ENCODE measurements at places on chromosomes 7 and 10.
A peak's percentile ranks its signal among the peaks of the same experiment; 100 is the strongest.

- DNase-seq: no peak
These were observed 153.1 kb downstream of the TRIL start for GRCh38 chr7:28804990-28805389.

DNA sequence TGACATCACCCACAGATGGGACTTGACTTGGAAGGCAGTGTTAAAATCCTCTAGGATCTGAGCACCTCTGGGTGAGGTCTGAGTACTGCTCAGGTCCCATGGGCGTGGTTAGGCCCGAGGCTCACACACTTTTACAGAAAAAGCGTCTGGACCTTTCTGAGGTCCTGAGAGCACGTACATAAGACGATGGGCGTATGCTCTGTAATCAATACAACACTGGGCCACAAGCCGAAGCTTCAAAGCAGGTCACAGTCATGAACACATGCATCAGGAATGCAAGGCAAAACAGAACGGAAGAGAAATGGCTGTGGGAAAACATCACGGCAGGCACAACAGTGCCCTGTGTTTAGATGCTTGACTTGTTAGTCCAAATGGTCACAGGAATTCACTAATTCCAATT lies 112.2 kb downstream of the LARP4B start:
- DNase-seq: no peak

DNA sequence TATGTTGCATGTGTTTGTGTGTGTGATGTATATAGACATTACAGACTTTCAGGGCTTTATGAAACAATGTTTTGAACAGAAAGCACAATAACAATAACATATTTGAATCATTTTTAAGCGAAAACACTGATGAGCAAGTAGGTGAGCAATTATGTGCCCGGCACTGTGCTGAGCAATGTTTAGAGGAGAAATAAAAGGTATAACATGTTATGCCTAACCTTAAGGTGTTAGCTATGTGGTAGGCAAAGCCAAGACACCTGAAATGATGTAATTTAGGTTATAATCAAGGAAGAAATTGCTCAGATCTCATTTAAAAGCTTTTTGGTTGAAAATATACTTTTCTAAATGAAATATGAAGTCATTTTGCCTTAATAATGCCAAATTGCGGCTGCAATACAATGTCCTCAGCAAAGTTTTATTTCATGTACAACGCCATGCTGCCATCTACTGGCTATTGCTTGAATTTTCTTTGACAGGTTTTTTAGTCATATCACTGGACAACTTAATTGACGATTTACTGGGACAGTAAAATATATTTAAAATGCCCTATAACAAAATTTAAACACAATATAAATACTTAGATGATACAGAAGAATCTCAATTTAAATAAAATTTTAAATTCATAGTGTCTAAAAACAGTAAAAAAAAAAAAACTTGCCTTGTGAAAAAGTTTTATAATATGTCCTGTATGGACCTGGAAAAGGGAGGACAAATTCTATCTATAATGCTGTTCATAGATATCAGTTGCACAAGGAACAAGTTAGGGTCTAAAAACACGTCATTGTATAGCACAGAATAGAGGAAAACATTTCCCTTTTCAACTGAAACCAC lies 131.1 kb upstream of the CDK1 start:
- DNase-seq: peak; percentile 20

- no peak for DNase-seq
These were observed 125.7 kb upstream of the MYO3A start for GRCh38 chr10:25808372-25808771.

GRCh38 chr10:13062803-13063202 lies 37.2 kb upstream of the OPTN start:
- no peak for DNase-seq

DNA sequence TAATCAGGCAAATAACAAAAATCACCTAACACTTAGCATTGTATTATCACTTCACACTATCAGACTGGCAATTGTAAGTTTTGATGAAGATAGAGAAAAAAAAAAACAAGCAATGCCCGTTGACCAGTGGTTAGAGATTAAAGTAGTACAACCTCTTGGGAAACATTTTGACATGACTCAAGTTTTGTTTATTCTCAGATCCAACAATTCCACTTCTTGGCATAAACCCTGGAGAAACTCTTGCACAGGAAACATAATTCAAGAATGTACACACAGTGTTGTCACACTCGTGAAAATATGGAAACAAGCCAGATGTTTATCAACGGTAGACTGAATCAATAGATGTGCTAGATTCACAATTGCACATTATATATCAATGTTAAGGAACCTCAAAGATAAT lies 37.2 kb downstream of the FRMD4A start:
- no peak for DNase-seq

DNA sequence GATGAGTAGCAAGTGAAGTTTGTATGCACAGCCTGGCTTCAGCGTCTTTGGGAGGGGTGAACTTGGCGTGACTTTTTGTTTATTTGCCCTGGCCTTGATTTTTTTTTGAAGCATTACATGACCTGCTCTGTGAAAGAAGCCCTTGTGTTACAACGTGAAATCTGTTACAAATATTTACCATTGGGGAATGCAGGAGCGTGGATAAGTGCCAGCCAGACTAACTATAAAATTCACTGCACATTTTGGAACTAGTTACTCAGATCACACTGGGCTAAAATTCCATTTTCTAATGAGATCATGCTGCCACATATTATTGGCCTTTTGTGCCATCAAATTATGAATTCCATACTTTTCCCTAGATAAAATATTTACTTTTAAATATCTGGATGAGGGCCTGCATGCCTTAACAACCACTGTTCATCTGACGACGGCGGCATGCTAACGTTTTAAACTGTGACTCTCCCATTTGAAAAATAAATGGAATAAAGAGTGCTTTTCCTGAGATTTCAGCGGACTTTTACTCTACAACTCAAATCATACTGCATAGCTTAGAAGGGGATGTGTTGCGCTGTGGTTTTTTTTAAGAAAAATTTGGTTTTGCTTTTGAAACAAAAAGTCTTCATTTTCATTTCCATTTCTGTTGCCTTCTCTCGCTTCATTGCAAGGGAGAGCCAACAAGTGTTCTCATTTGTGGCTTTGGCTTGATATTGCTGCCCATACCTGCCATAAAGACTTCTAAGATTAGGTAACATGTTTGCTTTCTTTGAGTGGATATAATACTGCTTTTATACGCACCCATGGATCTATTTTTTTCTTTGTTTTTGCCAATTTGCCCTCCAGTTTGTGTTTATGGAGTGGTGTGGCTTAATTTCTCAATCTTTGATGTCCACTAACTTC lies 352.2 kb downstream of the TFEC start:
- DNase-seq: no peak

GRCh38 chr7:100679927-100680575 lies 6.5 kb downstream of the GNB2 start:
- DNase-seq: no peak

GRCh38 chr7:131604841-131605279 lies 48.4 kb upstream of the PODXL start:
- no peak for DNase-seq

DNA sequence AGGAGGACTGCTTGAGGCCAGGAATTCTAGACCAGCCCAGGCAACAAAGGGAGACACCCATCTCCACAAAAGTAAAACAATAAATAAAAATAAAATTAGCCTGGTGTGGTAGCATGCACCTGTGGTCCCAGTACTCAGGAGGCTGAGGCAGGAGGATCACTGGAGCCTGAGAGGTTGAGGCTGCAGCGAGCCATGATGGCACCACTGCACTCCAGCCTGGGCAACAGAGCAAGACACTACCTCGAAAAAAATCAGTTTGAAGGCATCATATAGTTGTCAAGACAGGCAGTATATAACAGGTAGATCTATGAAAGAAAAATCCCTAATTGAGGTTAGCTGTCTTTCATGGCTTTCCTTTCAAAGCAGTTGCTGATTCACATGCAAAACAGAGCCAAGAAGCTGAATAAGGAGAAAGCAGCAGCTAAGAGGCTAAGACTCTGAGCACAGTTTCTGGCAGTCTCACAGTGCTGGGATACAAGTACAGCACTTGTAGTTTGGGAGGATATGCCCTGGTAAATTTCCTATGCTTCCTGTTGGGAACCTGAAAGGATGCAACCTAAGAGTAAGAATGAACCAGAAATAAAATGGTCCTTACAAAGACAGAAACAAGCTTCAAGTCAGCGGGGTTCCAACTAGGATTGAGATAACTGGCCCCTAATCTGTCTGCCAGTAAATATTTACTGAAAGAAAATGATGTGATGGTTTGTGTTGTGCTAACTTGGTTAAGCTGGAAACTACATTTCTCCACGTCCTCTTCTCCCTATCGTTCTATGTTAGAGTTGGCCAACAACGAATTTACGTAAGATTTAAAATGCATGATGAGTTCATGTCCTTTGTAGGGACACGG lies 368.5 kb upstream of the HPS1 start:
- DNase-seq: no peak

GRCh38 chr10:76540331-76540730 lies 1097.3 kb downstream of the KCNMA1 start:
- no peak for DNase-seq

- no peak for DNase-seq
These were observed 9.2 kb downstream of the PLAU start for GRCh38 chr10:73920089-73920488.

Measured in stimulated activated CD4-positive, alpha-beta T cell treated with anti-CD3 and anti-CD28 coated beads, Interleukin-12 subunit alpha, Interleukin-12 subunit beta, amount 100 ng/mL, for 48 hours (primary cell).